ENCODE measurements at places on chromosomes 1 and 21.

DNA sequence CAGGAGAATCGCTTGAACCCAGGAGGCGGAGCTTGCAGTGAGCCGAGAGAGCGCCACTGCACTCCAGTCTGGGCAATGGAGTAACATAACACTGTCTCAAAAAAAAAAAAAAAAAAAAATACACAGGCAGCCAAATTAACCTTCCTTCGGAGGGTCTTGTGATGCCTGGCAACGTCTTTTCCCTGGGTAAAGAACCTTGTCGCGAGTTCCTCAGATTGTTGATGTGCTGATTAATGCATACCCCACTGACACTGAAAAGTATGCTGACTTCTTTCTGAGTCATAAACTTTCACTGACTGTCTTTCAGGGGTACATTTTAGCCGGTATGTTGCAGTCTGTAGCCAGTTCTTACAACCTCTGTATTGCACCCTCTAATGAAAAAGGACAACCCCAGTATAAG lies 95.1 kb upstream of the SOD1 start:
- DNase-seq, result no peak

DNA sequence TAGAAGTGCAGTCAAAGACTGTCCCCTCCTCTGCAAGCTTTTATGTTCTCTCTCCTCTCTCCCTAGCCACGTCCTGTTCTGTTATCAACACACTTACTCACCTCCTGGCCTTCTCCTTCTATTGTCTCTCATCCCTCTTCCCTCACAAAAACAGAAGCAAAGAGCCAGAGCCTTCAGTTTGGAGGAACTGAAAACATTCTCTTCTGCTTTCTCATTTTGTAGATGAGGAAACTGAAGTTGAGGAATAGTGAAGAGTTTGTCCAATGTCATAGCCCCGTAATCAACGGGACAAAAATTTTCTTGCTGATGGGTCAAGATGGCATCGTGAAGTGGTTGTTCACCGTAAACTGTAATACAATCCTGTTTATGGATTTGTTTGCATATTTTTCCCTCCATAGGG lies 1.9 kb downstream of the NLRP3 start:
- no peak for DNase-seq

DNA sequence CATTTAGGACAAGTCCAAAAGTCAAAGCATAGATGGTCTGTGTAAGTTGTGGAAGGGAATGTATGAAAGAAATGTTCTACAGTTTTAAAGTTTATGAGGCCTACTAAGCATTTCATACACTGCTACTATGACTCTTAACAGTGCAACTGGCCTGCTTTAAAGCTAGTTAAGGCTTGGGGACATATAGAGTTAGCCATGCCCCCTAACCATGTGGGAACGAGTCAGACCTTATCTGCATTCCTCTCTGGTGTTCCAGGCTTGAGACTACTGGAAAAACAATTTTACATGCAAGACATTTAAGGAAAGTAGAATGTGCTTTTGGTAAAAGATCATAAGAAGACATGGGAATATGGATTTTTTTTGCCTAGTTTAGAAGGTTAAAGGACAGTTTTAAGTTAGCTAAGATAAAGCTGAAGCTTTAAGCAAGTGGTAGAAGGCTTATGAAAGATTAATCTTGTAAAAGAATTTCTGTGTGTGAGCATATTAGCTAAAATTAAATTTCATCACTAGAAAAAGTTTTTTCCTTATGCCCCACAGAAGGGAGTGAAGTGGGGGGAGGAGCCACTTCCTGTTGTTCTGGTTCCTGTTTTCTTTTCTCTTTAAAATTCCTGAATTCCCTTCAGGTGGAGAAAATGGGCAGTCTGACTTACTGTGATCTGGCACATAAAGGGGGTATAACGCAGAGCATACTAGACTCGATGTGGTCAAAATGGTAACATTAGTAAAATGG lies 8.9 kb upstream of the CD48 start:
- no peak for DNase-seq

- no peak for DNase-seq
Measured at GRCh38 chr1:228198977-228199590, 8.8 kb upstream of the OBSCN start.

DNA sequence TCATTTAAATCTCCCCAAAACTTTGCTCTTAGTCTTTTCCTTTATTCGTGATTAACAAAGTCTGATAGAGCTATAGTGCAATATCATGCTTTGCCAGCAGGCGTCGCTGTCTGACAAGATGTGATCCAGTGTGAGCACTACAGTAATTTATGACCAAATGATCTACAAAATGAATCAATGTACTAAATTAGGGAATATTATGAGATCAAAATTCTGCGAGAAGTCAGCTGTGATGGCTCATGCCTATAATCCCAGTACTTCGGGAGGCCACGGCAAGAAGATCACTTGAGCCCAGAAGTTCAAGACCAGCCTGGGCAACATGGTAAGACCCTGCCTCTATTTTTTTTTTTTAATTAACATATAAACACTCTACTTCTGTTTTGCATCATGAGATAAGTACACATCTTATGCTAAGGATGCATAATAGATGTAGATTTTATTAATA lies 3.6 kb upstream of the SPSB1 start:
- peak; percentile 80 for DNase-seq

GRCh38 chr1:207355513-207356295 lies 34.2 kb downstream of the CD55 start:
- no peak for DNase-seq

DNA sequence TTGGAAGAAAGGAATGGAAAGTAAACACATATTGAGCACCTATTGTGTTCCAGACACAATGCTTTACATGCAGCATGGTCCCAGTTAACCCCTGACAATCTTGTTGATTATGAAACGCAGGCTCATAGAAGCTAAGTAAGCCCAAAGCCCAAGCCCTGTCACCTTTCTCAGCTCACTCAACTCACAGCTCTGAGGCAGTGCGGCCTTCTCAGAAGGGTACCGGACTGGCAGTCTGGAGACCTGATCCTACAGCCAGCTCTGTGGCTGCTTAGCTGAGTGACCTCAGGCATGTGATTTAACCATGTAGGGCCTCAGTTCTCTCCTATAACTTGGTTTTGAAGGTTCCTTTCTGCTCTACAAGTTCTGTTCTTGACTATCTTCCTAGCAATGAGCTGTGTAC lies 464 bp upstream of the RNASEL start:
- no peak for DNase-seq

DNA sequence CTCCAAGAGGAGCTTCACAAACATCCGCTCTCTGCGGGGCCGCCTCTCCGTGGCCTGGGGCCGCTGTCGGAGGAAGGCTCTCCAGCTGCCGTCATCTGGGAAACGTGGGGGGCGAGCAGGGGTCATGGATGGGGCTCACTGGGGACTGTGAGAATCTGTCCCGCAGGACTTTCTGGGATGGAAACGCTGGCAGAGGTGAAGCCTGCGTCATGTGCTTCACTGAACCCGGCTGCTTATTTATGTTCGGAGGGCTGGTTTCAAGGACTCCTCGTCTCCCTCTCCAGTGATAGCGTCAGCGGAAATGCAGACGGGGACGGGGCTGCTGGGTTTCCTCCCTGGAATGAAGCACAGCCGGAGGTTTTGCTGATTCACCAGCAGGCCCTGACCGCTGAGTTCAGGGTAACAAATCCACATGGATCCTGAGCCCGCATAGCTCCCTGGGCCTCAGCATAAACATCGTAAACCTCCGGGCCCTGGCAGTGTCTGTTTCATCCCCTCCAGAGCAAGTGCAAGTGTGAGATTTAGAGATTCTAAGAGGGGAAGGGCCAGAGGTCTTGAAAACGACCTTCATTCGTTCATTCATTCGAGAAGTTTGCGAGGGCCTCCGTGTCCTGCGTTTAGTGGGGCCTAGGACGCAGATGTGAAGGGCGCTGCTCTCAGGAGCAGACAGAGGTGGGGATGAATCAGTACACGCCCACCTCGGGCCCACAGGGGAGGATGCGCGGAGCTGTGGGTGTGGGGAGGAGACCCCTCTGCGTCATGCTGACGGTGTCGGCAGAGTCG lies 7.0 kb upstream of the POFUT2 start:
- peak; percentile 54 for DNase-seq

- no peak for DNase-seq
Measured at GRCh38 chr1:152486400-152487006, 24.1 kb upstream of the LCE5A start.
